Stimulated activated CD4-positive, alpha-beta T cell treated with anti-CD3 and anti-CD28 coated beads, TNF-alpha, amount 100 ng/mL, for 4 hours (primary cell): ENCODE measurements at places on chromosomes 7 and 10.

- DNase-seq, result no peak
These were observed 160.1 kb downstream of the FZD1 start for GRCh38 chr7:91424371-91424770.

- no peak for DNase-seq
These were observed 152.0 kb upstream of the ZNF92 start for GRCh38 chr7:65221683-65222082.

- DNase-seq, result no peak
These were observed 6.5 kb upstream of the NANOS1 start for GRCh38 chr10:119022846-119023552.

- no peak for DNase-seq
These were observed 818.0 kb downstream of the PHTF2 start for GRCh38 chr7:78616539-78616938.

DNA sequence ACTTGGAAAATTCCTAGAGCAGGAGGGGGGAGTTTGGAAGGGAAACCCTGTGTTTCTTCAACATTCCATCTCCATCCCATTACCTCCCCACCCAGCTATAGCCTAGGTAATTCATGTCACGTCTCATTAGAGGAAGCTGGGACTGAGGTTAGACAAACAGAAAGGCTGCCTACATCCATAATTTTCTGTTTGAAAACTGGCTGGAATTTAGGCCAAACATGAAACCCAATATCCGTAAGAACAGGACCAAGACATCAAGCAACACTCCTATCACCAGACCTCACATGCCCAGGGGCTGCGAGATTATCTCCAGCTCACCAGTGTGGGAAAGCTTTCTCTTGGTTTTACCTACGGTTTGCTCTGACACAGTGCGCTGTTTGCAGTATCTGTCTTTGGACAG, 316.3 kb downstream of the FRMD4A start:
- no peak for DNase-seq

GRCh38 chr10:6247041-6247712, 44.4 kb downstream of the PFKFB3 start:
- no peak for DNase-seq
